Endothelial cell (in vitro differentiated cells): ENCODE measurements at places on chromosomes 2 and 18.

DNA sequence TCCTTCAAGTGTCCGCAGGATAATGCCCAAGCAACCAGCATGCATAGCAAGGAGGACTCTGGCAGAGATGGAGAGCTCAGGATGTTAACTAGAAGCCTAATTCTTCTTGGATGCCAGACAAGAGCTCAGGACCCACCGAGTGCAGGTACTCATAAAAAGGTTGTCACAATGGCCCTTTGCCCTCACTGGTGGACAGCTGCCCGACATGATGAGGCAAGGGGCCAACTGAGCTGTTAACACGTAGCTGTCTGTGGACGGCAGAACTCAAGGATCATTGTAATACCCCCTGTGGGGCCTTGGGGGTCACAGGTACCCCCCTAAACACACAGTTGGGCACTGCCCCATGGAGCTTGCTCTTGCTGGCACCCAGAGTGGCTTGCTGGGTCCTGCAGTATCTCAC, 393.7 kb downstream of the PIK3C3 start:
- DNase-seq: no peak

GRCh38 chr2:88265352-88266303, 95.5 kb downstream of the THNSL2 start:
- DNase-seq: no peak

DNA sequence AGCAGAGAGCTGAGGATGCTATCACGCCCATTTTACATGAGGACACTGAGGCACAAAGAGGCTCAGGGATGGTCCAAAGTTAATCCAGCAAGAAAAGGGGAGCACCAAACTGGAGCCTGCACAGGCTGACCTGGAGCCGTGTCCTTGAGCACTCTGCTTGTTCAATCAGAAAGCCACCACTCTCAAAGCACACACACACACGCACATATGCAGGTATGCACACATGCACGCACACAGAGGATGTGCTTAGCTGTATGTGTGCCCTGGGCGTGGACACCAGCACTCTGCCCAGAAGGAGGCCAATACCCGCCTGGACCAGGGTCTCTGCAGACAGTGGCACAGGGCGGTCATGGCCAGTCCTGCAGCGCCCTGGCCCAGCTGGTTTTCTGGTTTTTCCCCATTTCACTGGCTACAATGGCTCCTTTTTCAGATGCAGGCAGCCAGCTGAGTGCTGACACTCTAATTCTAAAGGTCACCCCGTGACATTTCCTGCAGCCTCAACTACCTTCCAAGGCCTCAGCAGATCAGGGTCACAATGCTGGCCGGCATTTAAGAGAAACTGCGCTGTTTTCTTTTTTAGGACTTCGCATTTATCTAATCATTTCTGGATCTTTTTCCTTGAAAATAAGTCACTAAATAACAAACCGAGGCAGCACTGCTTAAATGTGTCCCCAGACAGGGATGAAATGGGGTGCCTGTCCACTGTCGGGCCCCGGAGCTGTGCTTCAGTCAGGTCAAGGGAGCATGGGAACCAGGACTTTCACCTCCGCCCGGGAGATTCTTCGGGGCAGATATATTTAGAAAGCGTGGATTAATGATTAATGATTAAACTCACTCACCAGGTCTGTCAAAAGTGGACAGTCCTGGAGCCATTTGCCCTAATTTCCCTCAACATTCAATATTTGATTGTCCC, 104.5 kb downstream of the HDAC4 start:
- no peak for DNase-seq

- DNase-seq: peak; percentile 45
Observed at GRCh38 chr2:85181134-85181631, 48.0 kb downstream of the TCF7L1 start.

- DNase-seq: no peak
Observed at GRCh38 chr2:19542796-19543662, 184.6 kb upstream of the OSR1 start.

GRCh38 chr18:48819276-48819675, 131.5 kb downstream of the SMAD7 start:
- DNase-seq: peak; percentile 3

GRCh38 chr2:189762229-189762550, 402 bp downstream of the OSGEPL1 start:
- no peak for DNase-seq

- peak; percentile 52 for DNase-seq
Observed at GRCh38 chr18:44679914-44680272, 795 bp upstream of the SETBP1 start.

DNA sequence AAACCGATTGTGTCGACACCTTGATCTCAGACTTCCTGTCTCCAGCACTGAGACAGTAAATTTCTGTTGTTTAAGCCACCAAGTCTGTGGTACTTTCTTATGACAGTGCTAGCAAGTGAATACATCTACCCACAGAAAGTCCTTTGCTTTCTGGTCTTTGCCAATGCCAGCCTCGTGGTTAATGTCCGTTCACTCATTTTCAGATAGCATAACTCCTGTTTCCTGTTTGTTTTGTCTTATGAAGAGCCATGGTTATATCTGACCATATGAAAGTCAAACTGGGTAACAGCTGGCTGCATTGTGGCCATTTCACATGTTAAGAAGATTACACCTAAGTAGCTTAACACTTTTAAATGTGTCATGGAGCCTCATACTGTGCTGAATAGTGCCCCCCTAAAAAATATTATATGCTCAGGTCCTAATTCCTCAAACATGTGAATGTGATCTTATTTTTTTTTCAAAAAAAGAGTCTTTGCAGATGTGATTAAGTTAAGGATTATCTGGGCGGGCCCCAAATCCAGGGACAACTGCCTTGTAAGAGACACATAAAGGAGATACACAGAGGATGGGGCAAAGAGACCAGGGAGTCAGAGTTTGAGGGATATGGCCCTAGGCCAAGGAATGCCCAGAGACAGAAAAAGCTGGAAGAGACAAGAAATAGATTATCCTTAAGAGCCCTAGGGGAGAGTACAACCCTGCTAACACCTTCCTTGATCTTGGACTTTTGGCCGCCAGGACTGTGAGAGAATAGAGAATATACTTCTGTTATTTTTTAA, 118.0 kb downstream of the KCNE4 start:
- no peak for DNase-seq

GRCh38 chr2:177738461-177739235, 333.9 kb downstream of the PDE11A start:
- no peak for DNase-seq
